ENCODE measurements at places on chromosomes 7 and 10.

DNA sequence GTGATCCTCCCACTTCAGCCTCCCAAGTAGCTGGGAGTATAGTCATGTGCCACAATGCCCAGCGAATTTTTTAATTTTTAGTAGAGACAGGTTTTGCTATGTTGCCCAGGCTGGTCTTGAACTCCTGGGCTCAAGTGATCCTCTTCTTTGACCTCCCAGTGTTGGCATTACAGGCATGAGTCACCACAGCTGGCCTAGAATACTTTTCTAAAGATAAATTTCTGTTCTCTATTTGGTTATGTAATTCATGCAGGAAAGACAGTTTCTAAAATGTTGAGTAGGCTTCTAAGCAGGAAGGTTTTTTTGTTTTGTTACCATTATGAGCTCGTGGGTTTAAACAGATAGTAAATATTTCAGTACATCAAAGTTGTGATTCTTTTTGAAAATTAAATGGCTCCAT lies 5.0 kb downstream of the RBAK start:
- DNase-seq, result no peak

- DNase-seq, result no peak
These were observed 44.1 kb downstream of the VSTM4 start for GRCh38 chr10:49071160-49071761.

- DNase-seq, result no peak
These were observed 9.1 kb downstream of the SSMEM1 start for GRCh38 chr7:130216750-130217149.

DNA sequence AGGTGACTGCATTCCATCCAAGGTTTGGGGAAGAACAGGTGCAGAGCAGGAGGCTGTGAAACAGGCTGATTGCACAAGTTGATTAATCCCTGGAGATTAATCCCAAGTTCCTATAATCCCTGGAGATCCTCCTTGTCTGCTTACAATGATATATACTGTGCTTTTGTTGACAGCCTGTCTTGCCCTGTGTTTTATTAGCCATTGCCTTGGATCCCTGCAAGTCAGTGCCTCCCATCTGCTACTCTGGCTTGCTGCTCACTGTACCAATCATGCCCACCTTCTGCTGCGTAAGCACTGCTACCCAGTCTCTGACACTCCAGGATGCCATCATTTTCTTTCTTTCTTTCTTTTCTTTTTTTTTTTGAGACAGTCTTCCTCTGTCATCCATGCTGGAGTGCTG lies 65.4 kb downstream of the ANKRD61 start:
- no peak for DNase-seq

DNA sequence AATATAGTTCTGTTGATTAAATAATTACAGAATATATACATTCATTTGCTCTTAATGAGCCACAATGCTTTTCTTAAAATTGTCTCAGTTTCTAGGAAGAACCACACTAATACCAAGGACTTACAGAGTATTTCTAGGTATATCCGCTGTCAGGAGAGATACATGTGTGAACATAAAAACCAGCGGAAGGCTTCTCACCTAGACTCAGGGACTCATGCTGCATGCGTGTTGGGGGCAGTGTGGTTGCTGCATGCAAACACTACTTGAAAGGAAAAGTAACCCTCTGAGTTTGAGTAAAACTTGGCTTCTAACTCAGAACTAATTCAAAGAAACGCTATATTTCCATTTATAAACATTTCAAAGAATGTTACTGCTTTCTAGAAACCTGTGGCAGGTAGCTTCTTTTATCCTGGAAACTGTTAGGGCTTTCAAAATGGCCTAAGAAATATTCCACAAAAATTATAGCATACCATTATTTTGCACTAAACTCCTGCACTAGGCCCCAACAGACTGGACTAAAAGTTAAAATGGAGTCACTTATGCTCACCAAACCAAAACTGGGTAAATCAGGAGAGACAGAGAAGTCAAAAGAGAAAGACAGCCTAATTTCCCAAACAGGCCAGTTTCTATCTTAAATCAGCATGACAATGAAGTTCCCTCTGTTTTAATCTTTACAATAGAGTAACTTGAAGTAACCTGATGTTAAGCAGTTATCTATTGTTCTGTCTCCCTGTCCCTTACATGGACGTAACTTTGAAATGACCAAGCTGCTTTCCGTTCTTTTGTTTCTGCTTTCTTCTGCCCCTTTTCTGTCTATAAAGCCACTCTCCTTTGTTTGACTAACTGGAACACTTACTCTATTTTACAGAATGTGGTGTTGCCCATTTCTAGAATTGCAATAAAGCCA lies 95.2 kb upstream of the FAM133B start:
- peak; percentile 90 for DNase-seq

DNA sequence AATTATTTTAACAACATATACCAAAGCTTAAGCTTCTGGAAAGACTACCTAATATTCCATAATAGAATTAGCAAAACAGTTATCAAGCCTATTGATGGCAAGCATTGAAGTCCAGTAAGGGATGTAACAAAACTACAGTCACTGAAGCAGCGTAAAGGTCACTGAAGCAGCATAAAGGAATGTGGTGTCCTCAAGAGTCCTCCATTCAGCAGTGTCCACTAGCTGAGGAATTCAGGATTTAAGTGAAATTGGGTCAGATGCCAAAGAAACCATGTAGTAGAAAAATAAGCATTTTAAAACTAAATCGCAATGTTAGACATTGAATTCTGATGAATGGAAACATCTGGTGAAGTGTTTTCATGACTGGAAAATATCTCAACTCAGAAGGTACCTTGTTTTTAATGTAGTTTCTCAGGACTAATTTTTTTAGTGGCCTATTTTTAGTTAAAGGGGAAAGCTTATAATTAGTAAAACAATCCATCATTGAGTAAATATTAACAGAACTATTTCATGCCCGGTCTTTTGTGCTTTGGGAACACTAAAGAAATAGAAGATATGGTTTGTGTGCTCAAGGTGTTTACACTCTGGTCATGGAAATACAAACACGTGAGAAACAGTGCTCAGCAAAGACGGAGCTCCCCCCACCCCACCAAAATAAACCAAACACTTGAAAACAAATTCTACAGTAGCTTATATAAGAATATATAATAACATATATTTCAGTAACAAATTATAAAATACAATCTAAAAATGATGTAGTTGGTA lies 121.4 kb downstream of the CDK14 start:
- DNase-seq, result no peak

DNA sequence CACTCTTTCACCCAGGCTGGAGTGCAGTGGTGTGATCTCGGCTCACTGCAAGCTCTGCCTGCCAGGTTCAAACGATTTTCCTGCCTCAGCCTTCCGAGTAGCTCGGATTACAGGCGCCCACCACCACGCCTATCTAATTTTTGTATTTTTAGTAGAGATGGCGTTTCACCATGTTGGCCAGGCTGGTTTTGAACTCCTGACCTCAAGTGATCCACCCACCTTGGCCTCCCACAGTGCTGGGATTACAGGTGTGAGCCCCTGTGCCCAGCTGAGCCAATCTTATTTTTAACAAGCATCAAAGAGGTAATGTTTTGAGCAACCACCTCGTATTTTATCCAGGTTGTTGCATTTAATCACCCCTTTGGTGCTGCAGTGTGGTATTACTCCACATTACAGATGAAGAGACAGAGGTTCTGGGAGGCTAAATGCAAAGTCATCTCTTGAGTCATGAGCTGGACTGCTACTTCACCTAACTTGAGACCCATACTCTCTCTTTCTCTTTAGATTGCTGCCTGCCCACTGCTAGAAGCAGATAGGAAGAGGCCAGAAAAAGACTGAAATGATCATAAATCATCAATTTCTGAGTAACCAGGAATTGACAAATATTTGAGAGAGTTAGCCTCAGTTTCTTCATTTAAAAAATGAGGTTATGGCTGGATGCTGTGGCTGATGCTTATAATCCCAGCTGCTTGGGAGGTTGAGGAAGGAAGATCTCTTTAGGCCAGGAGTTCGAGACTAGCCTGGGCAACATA lies 116.2 kb downstream of the CAMK1D start:
- DNase-seq, result peak; percentile 30

DNA sequence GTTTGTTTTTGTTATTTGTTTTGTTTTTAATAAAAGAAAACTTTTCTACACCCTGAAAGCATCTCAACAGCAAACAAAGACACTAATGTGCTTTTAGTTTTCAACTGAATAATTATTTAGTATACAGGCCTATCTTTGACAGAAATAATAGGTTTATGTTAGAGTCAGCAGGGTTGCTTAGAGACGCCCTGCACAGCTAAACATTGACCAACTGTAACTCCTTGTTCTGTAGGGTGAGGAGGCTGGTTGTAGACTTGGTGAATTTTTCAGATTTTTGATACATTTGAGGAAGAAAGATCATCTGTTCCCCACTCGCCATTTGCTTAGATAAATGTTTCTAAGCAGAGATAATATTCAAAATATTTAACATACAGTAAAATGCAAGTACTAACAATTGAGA lies 103.1 kb downstream of the CALCR start:
- no peak for DNase-seq

- DNase-seq, result no peak
These were observed 39.9 kb upstream of the EBF3 start for GRCh38 chr10:130003787-130004613.

DNA sequence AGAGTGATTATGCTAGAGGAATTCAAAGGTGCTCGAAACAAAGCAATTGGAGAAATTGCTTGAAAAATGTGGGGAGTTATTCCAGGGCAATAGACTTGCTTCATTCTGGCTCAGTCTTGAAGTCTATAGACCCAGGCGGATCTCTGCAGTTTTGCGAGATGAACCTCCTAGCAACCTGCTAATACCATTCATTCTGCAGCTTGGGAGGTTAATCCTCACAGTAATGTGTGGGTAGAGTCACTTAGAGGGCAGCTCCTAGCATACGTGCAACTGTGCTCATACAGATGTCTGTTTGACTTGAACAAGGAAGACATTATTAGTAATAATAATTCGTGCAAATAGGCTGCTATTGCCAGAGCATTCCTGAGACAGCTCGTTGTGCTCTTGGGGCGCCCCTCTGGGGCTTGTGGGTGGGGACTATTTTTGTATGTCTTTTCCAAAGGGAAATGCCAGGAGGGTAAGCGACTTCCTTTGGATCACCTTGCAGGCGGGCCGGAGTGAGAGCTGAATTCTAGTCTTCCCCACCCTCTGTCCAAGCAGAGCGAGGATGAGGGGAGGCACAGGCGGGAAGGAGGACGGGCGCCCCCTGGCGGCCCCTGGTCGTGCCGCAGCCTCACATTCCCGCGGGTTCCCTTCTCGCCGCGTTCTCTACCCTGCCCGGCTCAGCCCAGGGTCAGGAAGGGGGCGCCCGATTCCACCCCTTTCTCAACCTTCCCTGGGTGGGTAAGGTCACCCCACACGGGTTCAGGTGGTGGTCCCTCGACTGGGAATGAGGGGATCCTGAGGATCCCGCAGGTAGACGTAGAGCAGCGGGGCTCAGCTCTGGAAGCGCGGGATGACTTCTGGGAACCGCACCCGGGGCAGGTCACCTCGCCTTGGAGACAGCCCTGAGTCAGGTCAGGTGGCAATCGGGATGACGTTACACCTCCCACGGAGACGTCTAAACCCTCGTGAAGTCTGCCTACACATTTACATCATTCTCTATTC lies 241.5 kb downstream of the PHTF2 start:
- peak; percentile 70 for DNase-seq

- DNase-seq, result peak; percentile 53
These were observed 140.9 kb downstream of the DNAJB6 start for GRCh38 chr7:157477550-157478212.

- DNase-seq, result no peak
These were observed 47.5 kb upstream of the PODXL start for GRCh38 chr7:131603932-131604331.

DNA sequence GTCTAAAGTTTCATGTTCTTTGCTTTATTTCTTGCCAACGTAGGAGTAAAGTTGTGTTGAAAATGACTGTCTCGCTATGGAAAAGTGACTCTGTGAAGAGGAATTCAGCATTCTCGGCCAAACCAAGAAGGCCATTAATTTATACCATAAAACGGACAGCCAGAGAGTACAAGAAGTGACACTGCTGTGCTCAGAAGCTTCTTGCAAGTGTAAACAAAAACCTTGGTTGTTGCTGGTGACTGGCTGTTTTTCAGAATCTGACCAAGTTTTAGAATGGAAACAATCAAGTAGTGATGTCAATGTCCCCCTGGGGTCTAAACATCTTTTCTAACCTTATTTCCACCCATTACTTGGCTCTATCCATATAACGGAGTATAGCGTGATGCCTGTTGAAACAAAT lies 201.9 kb downstream of the INHBA start:
- DNase-seq, result no peak

DNA sequence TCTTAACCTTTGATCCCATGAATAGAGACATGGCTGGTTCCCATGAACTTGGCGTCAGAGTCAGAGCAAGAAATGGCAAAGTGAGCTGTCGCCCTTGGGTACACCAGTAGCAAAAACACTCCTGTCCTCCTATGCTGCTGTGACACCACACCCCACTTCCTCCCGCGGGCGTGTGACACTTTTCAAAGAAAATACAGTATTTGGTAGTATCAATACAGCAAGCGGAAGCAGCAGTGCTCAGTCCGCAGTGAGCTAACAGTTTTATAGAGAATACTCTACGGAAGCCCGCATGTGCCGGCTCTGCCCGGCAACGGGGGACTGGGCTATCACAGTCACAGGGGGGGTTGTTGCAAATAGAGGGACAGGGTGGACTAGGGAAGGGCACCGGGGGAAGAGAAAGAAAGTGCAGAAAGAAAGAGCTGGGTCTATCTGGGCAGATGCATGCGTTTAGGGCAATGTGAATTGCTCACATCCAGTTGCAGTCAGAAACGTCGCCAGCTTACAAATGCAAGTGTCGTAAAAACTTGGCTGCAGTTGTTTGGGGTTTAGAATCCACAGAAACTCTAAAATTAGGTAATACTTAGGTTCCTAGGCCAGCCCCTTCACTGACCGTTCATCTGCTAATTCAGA lies 49.8 kb downstream of the PRKCQ start:
- DNase-seq, result peak; percentile 82

- no peak for DNase-seq
These were observed 120.0 kb downstream of the PPP1R9A start for GRCh38 chr7:95027234-95027872.

DNA sequence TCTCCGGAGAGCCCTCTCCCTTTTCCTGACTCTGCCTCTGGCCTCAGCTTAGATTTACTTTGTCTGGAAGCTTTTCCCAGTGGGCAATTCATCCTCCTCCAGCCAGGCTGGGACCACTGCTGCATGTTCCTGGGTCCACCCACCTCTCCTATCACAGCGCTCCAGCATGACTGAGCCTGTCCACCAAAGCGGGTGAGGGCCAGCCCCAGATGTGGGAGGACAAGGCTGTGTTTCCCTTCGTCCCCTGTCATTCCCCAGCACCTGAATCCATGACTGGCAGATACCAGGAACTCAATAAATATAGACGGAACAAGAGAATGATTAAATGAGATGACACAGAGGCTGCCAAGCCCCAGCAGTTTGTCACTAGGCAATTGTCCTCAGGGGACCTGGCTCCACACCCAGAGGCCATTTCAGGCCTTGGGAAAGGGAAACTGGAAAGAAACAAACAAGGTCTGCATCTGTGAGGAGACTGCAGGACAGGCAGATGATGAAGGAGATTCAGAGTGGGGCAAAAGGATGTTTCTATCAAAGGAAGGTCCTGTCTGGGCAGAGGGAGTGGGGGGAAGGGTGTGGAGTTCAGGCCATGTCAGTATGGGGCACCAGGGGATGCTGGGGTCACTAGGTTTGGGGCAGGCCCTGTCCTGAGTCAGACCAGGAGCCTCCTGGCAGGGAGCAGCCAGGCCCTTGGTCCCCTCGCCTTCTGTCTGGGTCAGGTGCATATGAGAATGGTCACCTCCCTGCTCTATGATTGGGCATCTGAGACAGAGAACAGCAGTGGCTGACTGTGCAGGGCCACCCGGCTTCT lies 576.4 kb downstream of the GRID1 start:
- DNase-seq, result no peak

- DNase-seq, result no peak
These were observed 21.5 kb downstream of the CH25H start for GRCh38 chr10:89185658-89186057.

Data from activated CD4-positive, alpha-beta T cell treated with anti-CD3 and anti-CD28 coated beads, Interleukin-2, Interleukin-6, amounts not matched to agents 100 ng/mL and 50 ng/mL, durations not matched to agents 16 hours and 8 hours (primary cell).